ENCODE measurements at places on chromosomes 7 and 10. TPM values are rescaled to one million over a fixed set of nuclear protein-coding genes. Genes with fewer than 3 reads are reported as not detected.

The CDHR3 gene
- total RNA-seq = 28.7 TPM

The NEUROD6 gene
- total RNA-seq = not detected

The VIPR2 gene
- total RNA-seq = 0.80 TPM

The CYP3A4 gene
- total RNA-seq = not detected

The ACTA2 gene
- 204 TPM for total RNA-seq

DNA sequence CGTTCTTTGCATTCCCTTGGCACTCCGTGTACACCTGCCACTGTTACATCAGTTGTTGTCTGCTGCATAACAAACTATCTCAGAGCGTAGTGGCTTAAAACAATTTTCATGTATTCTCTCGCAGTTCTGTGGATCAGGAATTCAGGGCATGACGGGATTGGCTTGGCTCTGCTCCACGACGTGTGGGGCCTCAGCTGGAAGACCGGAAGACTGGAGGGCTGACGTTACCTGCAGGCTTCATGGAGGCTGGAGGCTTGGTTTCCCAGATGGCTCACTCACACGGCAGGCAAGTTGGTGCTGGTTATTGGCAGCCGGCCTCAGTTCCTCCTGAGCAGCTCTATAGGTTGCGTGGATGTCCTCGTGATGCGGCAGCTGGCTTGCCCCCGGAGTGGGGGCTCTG lies 25.5 kb downstream of the NYAP1 start:
- no peak for DNase-seq

GRCh38 chr7:31122649-31123058 lies 70.5 kb downstream of the ADCYAP1R1 start:
- peak; percentile 59 for DNase-seq

DNA sequence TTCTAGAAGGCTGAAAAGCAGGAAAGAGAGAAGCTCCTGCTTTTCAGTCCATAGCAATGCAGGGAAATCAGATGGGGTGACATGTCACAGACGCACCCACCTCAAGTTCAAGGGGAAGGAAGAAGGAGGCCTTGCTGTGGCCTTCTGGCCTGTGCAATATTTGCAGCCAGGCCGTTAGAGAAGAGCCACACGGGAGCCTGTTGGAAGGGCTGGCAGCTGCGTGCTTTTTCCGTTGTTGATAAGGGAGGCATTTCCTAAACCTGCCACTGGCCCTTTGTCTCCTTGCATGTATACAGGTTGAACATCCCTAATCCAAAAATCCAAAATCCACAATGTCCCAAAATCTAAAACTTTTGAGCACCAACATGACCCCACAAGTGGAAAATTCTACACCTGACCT lies 492.5 kb upstream of the ZMIZ1 start:
- no peak for DNase-seq

DNA sequence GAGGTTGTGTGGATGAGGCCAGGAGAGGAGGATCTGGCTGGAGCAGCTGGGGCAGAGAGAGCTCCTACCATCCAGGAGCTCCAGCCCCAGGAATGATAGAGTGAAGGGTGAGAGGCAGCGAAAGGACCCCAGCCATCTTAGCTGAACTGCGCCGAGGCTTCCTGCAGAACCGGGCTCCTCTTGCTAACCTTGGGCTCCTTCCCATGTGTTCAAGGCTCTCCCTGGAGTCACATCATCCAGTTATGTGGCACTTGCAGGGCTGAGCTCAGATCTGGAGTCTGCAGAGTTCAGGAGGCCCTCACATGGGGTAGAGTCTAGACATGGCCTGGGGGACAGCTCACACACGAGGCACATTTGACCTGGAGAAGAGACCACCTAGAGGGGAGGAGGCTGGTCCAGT lies 225.0 kb upstream of the ZNF32 start:
- no peak for DNase-seq

- DNase-seq = no peak
Measured at GRCh38 chr10:128694168-128694850, 568.1 kb upstream of the MKI67 start.

- no peak for DNase-seq
Measured at GRCh38 chr10:22655312-22655981, 58.9 kb downstream of the PIP4K2A start.

- no peak for DNase-seq
Measured at GRCh38 chr7:141630621-141631020, 71.3 kb downstream of the DENND11 start.

GRCh38 chr10:6044060-6044459 lies 18.1 kb downstream of the IL2RA start:
- no peak for DNase-seq

GRCh38 chr7:106071356-106071998 lies 40.6 kb downstream of the SYPL1 start:
- DNase-seq = peak; percentile 62

DNA sequence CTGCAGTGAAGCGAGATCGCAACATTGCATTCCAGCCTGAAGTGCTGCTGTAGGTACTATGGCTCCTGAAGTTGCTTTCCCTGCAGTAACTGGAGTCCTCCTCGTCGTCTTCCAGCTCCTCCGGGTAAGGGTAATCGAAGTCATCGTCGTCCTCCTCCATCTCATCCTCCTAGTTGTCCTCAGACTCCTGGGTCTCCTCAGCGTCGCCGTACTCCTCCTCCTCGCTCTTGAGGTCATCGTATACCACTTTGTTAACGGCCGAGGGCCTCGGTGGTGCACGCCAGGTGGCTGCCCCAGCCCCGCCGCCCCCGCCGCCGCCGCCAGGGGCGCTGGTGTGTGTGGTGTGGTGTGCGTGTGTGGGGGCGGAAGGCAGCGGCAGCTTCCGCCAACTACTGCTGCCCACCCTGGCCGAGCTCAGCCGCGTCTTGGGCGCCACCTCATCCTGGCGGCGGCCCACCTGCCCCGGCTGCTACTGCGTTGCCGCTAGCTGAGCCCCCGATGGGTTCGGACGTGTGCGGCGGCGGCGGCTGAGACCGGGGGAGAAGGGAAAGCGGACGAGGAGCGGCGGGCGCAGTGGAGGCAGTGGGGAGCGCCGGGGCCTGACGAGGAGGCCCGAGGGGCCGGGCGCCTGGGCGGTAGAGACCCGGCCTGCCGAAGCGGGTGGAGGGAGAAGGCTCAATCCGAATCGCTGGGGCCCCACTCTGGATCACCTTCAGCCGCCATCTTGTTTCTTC lies 11.8 kb upstream of the ACBD5 start:
- DNase-seq = peak; percentile 85

DNA sequence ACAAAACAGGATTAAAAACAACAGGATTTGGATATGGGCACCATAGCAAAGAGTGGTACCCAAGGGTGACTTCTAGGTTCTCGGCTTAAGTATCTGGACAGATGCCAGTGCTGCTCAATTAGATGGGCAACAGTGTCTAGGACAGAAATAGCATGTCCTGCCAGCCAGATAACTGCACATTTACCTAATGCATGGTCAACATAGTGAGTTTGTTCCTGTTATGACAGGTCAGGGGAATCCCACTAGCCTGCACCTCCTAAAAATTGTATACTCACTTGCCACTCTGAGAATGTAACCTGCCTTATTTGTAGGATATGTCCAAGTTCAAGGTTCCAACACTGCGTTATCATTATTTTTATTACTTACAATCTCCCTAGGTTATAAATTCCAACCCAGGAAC lies 471.7 kb downstream of the GRM8 start:
- DNase-seq = no peak

- peak; percentile 44 for DNase-seq
Measured at GRCh38 chr10:46523962-46524471, 32.4 kb downstream of the GPRIN2 start.

DNA sequence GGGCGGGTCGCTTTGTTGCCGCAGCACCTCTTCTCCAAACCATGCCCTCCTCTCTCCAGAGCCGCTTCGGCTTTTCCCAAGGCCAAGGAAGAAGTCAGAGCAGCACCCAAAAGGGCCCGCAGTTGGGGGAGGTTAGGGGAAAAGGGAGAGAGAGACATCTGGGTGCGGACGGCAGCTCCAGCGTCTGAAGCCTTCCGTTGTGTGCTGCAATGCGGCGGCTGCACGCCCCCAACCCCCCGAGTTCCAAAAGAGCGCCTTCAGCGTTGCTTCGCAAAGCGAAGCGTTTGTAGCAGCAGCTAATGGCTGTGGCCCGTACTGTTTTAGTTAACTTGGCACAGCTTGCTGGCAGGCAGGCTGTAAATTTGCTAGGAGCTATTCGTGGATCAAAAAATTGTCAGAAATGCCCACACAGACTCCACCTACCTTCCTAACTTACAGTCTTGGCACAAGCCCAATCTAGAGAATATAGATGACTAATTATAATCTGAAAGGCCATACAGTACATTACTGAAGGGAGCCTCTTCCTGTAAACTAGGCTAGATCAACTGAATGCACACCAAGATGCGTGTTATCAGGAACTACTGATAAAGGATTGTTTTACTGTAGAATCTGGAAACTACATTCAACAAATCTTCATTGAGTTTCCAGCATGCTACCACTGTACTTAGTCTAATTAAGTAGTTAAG lies 1.1 kb upstream of the KBTBD2 start:
- DNase-seq = peak; percentile 62

DNA sequence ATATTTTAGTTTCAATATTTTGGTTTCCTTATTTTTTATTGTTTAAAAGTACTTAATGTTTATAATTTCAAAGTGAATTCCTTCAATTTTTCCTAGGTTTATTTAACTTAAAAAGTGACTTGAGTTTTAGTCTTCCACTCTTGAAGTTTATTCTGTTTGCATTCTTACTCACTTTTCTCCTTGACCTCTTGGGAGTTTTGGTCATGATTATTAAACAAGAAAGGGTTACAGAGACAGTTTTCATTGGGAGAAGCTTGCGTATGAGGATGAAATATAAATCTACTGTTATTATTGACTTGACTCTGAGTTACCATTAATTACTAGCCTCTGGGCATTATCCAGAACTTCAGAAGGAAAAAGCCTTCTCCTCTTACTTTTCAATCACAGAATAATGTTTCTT lies 216.0 kb downstream of the BMPER start:
- DNase-seq = no peak

GRCh38 chr10:14665865-14666857 lies 108.5 kb downstream of the FAM107B start:
- DNase-seq = no peak

- DNase-seq = no peak
Measured at GRCh38 chr7:35508623-35509400, 186.1 kb downstream of the HERPUD2 start.

GRCh38 chr7:152893801-152894294 lies 134.3 kb downstream of the ACTR3B start:
- DNase-seq = no peak

- DNase-seq = no peak
Measured at GRCh38 chr10:50360077-50360850, 108.9 kb upstream of the ASAH2 start.

DNA sequence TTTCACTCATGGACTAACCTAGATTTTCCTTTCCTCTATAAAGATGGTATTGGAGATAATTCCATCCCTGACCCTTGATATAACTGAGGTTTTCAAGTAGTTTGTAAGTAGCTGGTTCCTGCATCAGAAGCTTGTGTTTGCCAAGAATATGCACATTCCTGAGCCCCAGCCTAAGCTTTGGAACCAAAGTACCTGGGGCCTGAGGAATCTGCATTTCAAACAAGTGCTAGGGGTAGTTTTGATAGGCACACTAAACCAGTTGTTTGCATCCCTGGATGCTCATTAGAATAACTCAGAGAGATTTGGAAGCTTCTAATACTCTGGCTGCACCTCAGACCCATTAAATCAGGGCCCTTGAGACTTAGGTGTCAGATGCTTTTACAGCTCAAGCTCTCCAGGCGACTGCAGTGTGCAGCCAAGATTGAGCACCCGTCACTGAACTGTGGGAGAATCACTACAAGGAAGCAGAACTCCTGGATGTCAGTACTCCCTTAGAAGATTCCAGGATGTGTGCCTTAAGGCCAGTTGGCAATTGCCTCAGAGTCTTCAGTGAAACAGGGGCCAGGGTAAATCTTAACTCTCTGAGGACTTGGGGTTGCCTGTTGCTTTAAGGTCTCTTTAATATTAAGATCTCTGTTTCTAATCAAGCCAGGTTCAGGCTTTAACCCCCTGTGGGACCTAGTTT lies 565.0 kb downstream of the REEP3 start:
- no peak for DNase-seq

GRCh38 chr7:95427166-95427565 lies 7.7 kb downstream of the PON2 start:
- no peak for DNase-seq

DNA sequence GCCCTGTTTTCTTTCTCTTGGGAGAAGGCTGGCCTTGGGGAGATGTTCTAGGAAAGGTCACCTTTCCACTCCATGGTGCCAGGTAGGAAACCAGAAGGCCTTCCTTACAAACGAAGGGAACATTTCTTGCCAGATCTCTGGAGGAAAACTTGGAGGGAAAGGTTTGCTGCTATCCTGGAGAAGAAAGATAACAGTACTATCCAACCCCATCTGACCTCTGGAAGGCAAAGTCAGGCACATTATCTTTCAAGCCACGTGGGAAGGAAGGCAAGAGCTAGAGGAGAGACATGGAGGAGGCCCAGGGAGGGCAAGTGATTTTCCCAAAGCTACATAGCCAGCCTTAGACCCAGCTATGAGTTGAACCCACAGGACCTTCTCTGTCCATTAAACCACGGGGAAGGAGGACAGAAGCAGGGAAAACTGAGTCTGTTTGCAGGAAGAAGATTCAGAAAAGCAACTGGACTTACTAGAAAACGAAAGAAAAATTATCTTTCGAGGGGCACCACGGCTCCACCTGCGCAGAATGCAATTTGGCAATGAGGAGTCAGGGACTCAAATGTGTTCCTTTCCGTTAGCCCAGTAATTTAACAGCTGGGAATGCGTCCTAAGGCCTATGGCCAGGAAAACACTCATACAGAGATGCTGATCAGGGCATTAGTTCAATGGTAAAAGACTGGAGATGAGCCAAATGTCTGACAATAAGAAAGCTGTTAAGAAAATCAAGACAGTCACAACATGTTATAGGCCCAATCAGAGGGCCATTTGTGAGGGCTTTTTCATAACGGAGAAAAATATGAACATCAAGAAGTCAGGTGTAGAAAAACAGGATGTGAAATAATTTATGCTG lies 32.0 kb upstream of the PSAP start:
- no peak for DNase-seq

DNA sequence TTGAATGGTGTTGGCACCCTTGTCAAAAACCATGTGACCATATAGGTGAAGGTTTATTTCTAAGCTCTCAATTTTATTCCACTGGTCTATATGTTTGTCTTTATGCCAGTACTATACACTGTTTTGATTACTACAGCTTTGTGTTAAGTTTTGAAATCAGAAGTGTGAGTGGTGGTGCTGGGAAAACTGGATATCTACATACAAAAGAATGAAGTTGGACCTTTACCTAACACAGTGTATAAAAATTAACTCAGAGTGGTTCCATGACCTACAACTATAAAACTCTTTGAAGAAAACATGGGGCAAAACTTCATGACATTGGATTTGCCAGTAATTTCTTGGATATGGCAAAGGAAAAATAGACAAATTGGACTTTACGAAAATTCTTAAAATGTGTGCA lies 112.2 kb downstream of the NRF1 start:
- DNase-seq = no peak

DNA sequence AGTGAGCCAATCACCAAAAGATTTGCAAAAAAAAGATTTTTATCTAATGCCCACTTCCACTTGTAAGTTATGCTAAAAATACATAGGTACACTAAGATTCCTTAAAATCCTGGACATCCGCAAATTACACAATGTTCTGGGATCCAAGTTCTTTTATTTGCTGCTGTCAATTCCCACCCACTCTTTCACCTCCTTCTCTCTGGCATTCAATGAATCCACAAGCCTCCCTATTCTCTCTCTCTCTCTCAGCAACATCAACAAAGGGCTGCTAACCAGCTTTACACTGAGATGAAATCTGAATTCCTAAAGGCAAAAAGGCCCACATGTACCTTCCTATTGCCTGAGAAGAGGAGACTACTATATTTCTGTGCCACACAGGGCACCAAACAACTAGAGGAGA lies 99.9 kb downstream of the ARMH3 start:
- no peak for DNase-seq
